ENCODE measurements at places on chromosomes 3 and 15.
A peak's percentile ranks its signal among the peaks of the same experiment; 100 is the strongest.

DNA sequence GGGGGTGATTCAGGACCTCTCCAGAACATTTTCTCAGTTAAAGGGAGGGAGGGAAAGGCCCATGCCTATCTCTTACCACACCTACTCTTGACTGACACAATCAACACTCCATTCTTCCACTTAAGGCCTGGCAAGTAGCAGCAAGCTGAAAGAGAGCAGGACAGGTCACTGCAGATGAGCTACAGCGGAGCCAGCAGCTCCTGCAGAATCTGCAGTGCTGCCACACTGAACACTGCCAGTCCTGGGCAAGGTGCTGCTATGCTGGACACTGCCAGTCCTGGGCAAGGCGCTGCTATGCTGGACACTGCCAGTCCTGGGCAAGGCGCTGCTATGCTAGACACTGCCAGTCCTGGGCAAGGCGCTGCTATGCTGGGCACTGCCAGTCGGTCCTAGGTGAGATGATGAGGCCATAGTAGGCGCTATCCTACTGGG, 143.7 kb downstream of the MYLK start:
- no peak overlapping the region for H3K27ac ChIP-seq
- H3K36me3 ChIP-seq, result no peaks in the 10 kb centered on the region
- DNase-seq, result no peak
- H3K4me1 ChIP-seq, result no peaks in the 10 kb centered on the region
- no peak overlapping the region for H3K4me3 ChIP-seq
- peaks cover 5% of the 10 kb centered on the region for H3K27me3 ChIP-seq

- H3K27ac ChIP-seq, result no peak overlapping the region
- H3K36me3 ChIP-seq, result peaks cover 2% of the 10 kb centered on the region
- H3K27me3 ChIP-seq, result no peaks in the 10 kb centered on the region
Measured at GRCh38 chr3:158443632-158444031, 127.4 kb upstream of the MLF1 start.

- H3K27ac ChIP-seq, result no peak overlapping the region
- no peaks in the 10 kb centered on the region for H3K36me3 ChIP-seq
- DNase-seq, result no peak
- no peaks in the 10 kb centered on the region for H3K27me3 ChIP-seq
Measured at GRCh38 chr15:50050986-50051743, 67.9 kb downstream of the ATP8B4 start.

GRCh38 chr3:69288161-69288895, 97.6 kb downstream of the FRMD4B start:
- H3K4me1 ChIP-seq, result no peaks in the 10 kb centered on the region
- no peaks in the 10 kb centered on the region for H3K27me3 ChIP-seq
- H3K27ac ChIP-seq, result no peak overlapping the region
- H3K4me3 ChIP-seq, result no peak overlapping the region

- peak overlapping the region; percentile 74 for H3K27ac ChIP-seq
- H3K27me3 ChIP-seq, result no peaks in the 10 kb centered on the region
- H3K4me3 ChIP-seq, result peak overlapping the region; percentile 82
- H3K4me1 ChIP-seq, result peaks cover 36% of the 10 kb centered on the region
- H3K36me3 ChIP-seq, result peaks cover 25% of the 10 kb centered on the region
- DNase-seq, result no peak
Measured at GRCh38 chr3:8962226-8962861, 928 bp downstream of the RAD18 start.

DNA sequence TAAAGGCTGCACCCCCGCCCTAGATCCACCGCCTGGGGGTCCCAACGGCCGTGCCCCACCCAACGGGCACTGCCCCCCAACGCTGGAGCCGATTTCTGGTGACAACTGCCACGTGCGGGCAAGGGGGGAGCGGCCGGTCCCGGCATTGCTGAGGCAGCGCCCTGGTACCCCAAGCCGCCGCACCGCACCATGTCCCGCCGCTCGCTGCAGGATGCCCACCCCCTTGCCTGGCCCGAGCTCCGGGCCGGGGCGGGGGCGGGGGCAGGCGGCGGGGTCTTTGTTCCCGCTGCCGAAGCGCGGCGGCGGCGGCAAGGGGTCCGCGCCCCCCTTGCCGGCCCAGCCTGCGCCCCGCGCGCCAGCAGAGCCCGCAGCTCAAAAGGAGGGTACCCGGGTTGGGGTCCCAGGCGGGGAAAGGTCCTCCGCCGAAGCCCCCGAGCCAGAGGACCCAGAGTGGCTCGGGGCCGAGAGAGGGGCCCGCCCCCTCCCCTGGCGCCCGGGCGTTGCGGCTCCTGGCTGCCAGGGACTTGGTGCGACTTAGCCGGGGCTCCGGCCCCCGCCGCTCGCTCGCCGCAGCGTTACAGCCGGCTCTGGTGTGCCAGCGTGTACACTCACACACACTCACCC, 678 bp downstream of the SEMA7A start:
- peaks cover 11% of the 10 kb centered on the region for H3K27me3 ChIP-seq
- no peak for DNase-seq
- peaks cover 46% of the 10 kb centered on the region for H3K4me1 ChIP-seq
- H3K36me3 ChIP-seq, result no peaks in the 10 kb centered on the region
- peak overlapping the region; percentile 91 for H3K4me3 ChIP-seq

GRCh38 chr15:29942548-29942947, 120.3 kb upstream of the TJP1 start:
- H3K27ac ChIP-seq, result no peak overlapping the region
- H3K4me3 ChIP-seq, result no peak overlapping the region
- no peak for DNase-seq
- no peaks in the 10 kb centered on the region for H3K4me1 ChIP-seq
- H3K36me3 ChIP-seq, result no peaks in the 10 kb centered on the region

GRCh38 chr15:78691167-78691850, 50.3 kb upstream of the CHRNB4 start:
- H3K27me3 ChIP-seq, result no peaks in the 10 kb centered on the region
- H3K4me1 ChIP-seq, result no peaks in the 10 kb centered on the region
- no peak overlapping the region for H3K27ac ChIP-seq
- no peak overlapping the region for H3K4me3 ChIP-seq
